DMS53 (cell line): ENCODE measurements at places on chromosomes 1 and 21.

DNA sequence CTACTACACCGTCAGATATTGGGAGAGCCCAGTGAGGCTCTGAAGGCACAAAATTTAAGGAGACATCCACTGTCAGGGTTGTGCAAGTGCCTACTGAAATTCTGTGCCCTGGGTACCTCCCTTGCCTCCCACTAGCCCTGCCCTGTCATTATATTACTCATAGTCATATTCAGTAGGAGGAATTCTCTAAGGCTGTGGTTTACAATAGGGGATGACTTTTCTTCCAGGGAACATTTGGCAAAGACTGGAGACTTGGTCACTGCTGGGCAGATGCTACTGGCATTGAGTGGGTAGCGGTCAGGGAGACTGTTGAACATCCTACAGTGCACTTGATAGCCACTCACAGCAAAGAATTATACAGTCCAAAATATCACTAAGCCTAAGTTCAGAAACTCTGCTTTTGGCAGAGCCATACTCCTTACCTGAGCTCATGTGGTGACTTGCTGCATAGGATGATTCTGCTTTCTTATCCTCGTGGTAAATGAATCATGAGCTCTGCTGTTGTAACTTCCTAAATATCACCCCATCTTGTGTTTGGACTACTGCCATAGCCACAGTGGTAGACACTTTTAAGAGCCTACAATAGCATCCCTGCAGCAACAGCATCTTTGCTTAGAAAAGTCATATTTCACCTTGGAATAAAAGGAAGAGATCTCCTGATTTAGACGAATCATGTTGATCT lies 563.4 kb upstream of the PLXNA2 start:
- DNase-seq, result no peak

GRCh38 chr1:78143152-78143551 lies 97.4 kb downstream of the GIPC2 start:
- DNase-seq, result peak; percentile 74

GRCh38 chr1:10522322-10522860 lies 47.6 kb downstream of the PEX14 start:
- DNase-seq, result no peak

- no peak for DNase-seq
Measured at GRCh38 chr1:174836543-174836942, 163.2 kb upstream of the CACYBP start.

GRCh38 chr1:7026169-7026568 lies 240.9 kb downstream of the CAMTA1 start:
- DNase-seq, result no peak

DNA sequence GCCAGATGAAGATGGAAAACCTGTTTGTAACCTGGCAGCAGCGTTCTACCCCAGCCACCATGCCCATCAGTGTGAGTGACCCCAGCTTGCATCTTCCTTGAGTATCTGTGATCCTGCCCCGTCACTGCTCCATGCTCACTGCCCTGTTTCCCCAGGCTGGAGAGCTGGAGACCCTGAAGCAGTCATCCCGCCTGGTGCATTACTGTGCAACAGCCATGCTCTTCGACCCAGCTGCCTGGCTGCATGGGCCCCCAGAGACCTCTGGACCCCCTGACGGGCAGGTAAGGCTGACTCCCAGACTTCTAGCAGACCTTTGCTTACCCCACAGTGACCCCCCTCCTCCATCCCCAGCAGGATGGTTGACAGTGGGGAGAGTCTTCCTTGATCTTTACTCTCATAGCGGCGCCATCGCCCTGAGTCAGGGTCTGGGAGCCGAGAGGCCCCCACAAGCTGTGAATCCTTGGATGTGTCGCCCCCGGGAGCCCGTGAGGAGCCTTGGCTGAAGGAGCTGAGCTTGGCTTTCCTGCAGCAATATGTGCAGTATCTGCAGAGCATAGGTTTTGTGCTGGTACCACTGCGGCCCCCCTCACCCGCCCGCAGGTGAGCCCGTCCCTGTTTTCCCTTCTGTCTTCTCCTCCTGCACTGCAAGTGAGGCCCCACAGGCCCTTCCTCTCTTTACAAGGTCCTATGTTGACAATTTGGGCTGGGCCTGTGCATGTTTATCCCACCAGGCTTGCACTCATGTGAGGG lies 10.4 kb downstream of the HYI start:
- no peak for DNase-seq

- DNase-seq, result no peak
Measured at GRCh38 chr1:23383577-23384311, 14.1 kb upstream of the ZNF436 start.

DNA sequence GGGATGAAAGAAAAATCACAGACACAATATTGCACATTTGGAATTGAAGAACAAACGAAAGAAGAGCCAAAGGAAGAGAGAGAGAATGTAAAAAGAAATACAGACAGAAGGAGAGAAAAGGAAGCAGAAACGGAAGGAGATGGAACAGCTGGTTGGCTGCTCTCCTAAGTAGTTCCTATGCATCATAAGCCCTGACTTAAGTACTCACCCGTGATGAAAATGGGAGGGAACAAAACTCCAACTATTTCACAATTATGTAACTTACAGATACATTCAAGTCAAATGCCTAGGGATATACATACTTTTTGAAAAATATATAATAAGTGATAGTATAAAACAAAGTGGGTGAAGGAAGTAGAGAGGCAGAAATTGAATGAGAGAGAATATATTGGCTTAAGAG lies 88.5 kb downstream of the TTLL7 start:
- no peak for DNase-seq

DNA sequence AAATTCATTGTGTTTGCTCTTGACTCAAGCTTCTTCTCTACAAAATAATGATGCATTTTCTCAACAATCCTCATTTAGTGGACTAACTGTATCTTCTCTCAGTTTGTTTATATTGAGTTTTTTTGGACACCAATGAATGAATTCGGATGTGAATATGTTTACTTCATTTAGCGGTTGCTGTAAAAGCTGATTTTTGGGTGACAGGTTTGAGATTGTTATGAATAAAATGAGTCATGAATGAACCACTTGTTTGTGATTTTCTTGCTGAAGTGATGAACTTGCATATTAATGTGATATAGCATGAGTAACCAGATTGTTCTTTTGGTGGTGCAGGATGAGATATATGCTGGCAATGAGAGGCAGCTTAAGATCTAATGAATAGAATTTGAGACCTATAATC lies 3.1 kb downstream of the DNM3 start:
- DNase-seq, result no peak

- DNase-seq, result no peak
Measured at GRCh38 chr1:8821084-8821483, 3.6 kb upstream of the RERE start.

GRCh38 chr1:175865041-175865766 lies 121.8 kb upstream of the TNR start:
- DNase-seq, result no peak

DNA sequence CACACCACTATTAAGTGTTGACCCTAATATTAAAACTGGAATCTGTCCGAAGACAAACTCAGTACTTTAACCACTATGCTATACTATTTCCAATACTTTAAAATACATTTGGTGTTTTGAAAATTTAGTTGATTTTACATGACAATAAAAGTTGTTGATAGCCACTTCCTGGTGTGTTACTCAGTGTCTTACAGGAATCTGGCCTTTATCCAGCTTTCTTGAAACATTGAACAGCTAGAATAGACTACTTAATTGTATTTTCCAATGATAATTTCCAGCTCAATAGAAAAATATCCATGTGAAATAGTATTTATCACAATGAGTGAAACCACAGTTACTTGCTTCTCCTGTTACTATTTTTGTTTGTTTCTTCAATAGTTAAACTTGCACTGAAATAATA lies 369.6 kb upstream of the ADGRL4 start:
- DNase-seq, result no peak

DNA sequence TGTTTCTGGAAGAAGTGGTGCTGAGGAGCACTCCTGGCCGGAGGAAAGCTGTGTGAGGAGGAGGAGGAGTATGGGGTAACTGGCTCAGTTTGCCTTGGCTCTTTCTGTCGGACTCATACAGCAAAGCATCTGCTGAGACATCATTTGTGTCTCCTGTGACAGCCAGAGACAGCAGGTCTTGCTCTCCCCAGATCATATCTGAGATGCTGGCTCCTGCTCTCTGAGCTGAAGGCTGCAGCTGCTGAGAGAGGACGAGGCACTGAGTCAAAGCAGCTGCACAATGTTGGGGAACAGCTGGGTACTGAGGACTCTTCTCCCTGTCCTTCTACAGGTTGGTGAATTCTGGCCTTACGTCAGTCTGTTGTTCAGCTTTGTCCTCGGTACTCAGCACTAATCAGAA lies 14.3 kb downstream of the OR2B11 start:
- DNase-seq, result no peak

DNA sequence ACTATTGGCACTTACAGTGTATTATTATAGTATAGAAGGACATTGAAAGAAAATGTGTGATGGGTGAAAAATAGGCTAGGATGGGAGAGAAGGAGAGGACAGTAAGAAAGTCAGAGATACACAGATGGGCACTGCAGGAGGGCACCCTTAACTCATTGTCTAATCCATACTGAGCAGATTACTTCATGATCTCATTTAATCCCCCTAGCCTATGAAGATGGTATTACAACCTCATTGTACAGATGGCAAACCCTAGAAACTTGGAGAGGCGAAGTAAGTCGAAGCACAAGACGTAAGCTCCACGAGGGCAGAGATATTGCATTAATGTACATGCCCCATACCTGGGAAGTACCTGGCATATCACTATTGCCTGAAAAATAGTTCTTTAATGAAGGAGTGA lies 346.9 kb upstream of the DAB1 start:
- peak; percentile 68 for DNase-seq

DNA sequence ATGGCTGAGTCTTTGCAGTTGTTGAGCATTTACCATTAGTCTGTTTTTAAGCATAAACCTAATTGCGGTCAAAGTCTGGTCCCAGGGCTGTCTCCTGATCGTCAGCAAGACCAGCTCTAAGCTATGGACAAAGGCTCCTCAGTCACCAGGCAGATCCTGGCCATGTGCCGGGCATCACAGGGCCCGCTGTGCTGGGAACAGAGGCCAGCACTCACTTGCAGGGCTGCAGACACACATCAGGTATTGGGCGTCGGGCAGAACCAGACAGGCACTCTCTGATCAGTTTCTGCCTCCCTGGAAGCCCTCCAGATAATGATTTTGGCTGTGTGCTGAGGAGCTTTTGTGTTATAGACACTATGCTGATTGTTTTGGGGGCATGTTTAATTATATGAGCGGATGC lies 26.6 kb downstream of the TMEM51 start:
- peak; percentile 27 for DNase-seq

GRCh38 chr1:182147951-182148350 lies 86.4 kb upstream of the ZNF648 start:
- DNase-seq, result no peak

- DNase-seq, result no peak
Measured at GRCh38 chr1:61332196-61332753, 249.9 kb downstream of the NFIA start.

DNA sequence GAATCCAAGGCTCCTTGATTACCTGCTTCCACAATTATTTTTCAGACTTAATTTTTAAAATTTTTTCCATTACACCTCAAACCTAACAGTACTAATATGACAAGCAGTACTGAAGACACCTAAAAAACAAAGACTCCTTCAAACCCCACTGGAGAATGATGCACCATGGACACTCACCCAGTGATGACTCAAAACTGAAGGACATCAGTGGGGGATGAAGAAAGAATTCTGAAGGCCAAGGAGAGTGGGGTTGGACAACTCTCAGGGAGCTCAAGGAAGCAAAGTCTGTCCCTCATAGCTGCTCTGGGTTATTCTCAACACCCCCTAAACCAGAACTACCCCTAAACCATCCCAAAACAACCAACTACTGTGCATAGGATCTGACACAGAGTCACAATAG lies 2.4 kb upstream of the ARHGAP29 start:
- no peak for DNase-seq

GRCh38 chr1:88609051-88609450 lies 75.0 kb upstream of the PKN2 start:
- DNase-seq, result peak; percentile 97

GRCh38 chr21:46483300-46484295 lies 24.9 kb downstream of the DIP2A start:
- DNase-seq, result no peak

GRCh38 chr1:31549809-31550620 lies 26.3 kb upstream of the TINAGL1 start:
- peak; percentile 92 for DNase-seq

DNA sequence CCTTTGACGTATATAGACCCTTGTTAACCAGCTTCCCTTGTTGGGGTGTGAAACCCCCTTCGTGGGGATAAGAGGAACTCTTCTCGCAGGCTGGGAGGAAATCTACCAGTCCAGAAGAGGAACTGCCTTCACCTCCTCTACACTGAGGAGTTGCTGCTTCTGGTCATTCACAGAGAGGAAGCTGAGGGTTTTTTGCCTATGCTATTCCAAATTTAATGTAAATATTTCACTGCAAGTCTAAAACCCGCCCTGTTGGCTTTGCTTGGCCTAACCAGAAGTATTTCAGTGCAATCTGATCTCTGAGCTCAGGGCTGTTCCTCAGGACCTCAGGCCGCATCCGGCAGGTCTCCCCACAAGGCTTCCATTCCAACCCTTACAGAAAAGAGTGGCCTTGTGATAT lies 150.1 kb downstream of the HIVEP3 start:
- DNase-seq, result no peak

DNA sequence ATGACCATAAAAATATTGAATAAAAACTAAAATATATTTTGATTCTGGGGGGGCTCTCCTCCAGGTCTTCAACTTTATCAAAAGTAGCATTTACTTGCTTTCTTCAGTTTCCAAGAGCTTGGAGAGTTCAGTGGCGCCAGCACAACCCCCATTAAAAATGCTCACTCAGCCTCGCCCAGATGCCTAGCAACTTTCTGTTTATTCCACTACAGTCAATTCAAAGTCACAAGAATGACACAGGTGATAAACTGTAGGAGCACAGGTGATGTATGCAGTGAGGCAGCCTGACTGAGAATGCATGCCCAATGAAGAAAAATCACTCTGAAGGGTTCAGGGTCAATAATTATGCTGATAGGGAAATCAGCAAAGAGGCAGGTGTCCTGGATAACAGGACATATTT lies 159.4 kb upstream of the ATP1B1 start:
- DNase-seq, result peak; percentile 13

GRCh38 chr1:98276514-98276913 lies 355.7 kb upstream of the DPYD start:
- DNase-seq, result peak; percentile 25

- DNase-seq, result no peak
Measured at GRCh38 chr1:177669161-177669560, 300.7 kb downstream of the SEC16B start.

- peak; percentile 6 for DNase-seq
Measured at GRCh38 chr1:184892116-184892515, 82.2 kb downstream of the NIBAN1 start.

DNA sequence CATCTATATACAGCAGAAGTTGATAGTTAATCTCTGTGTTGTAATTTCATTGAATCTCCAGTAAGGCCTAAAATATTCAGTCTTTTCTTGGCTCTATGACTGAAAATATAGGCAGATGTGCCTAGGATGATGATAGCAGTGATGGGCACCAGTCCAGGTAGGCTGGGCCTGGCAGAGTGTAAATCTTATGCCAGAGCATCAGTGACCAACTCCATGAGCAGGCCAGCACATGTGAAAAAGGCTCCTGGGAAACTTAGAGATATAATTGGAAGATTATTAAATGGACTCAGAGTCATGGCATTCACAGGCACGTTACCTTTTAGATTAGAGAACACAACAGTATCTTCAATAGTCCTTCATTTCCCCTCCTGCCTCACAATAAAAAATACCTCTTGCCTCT lies 20.7 kb upstream of the CYYR1 start:
- DNase-seq, result no peak

GRCh38 chr1:111516005-111516535 lies 12.6 kb upstream of the ADORA3 start:
- peak; percentile 37 for DNase-seq

GRCh38 chr1:165403835-165404482 lies 41.0 kb downstream of the RXRG start:
- peak; percentile 77 for DNase-seq

- no peak for DNase-seq
Measured at GRCh38 chr1:108627951-108628350, 32.9 kb downstream of the HENMT1 start.
